Heart right ventricle (tissue), 16 donors: ENCODE measurements at places on chromosomes 12 and 14. TPM values are rescaled to one million over a fixed set of nuclear protein-coding genes. Genes with fewer than 3 reads are reported as not detected.

Gene CCDC175
- polyA plus RNA-seq: not detected

Gene MYO1A
- polyA plus RNA-seq: not detected

Gene ABCD2
- polyA plus RNA-seq: 0.32 TPM

Gene SALL2
- 1.1 TPM for polyA plus RNA-seq

Gene CD163L1
- polyA plus RNA-seq: 1.1 TPM

Gene SPRYD4
- polyA plus RNA-seq: 1.9 TPM

Gene NPAS3
- polyA plus RNA-seq: 0.12 TPM

Gene ITGB7
- 0.55 TPM for polyA plus RNA-seq

Gene PPP2R5E
- 6.1 TPM for polyA plus RNA-seq

Gene PMCH
- not detected for polyA plus RNA-seq

Gene LRIG3
- 1.8 TPM for polyA plus RNA-seq

Gene AICDA
- polyA plus RNA-seq: 0.03 TPM

Gene E2F7
- polyA plus RNA-seq: 0.29 TPM

Gene CLEC2B
- 4.6 TPM for polyA plus RNA-seq

Gene PRH2
- not detected for polyA plus RNA-seq

Gene PPTC7
- polyA plus RNA-seq: 20.4 TPM
